ENCODE measurements at places on chromosomes 1 and 21.

GRCh38 chr21:42746593-42747275 lies 93.3 kb downstream of the PDE9A start:
- peak; percentile 54 for DNase-seq

DNA sequence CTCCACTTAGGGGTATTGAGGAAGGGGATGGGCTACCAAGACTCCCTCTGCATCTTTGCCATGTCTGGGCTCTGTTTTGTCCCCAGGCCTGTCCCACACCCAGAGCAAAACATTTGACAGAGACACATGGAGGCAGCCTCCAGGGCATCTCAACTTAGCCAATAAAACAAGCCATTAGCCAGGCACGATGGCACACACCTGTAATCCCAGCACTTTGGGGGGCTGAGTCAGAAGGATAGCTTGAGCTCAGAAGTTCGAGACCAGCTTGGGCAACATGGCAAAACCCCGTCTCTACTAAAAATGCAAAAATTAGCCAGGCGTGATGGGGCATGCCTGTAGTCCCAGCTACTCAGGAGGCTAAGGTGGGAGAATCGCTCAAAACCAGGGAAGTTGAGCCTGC lies 120.3 kb upstream of the IPO9 start:
- no peak for DNase-seq

- no peak for DNase-seq
These were observed 3.8 kb downstream of the C1orf35 start for GRCh38 chr1:228099331-228099732.

DNA sequence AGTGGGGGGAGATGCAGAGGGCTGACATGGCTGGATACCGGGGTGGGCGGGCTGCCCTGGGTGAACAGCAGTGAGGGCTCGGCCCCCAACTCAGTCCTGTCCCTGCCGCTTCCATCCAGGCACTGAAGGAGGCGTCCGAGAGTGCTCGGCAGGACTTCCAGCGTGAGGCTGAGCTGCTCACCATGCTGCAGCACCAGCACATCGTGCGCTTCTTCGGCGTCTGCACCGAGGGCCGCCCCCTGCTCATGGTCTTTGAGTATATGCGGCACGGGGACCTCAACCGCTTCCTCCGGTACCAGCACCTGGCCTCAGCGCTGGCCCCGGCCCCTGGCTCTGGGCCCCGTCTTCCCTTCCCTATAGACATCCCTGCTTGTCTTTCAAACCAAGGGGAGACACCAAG lies 15.6 kb downstream of the NTRK1 start:
- no peak for DNase-seq

GRCh38 chr1:923991-924655 lies 400 bp downstream of the SAMD11 start:
- no peak for DNase-seq

DNA sequence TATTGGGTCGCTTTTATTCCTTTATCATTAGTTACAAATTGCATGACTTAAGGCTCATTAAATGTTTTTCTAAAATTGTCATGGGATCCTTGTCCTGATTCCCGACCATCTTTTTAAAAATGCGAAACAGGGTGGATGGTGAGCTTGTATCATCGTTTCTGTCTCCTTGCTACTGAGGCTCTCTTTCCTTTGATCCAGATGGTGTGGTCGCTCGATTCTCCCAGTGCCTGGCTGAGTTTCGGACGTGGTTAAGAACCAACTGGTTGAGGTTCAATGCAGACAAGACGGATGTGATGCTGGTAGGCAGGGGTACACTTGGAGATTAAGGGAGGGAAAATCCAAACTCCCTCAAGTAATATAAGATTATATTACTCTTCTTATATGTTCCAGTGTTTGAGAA lies 1.2 kb downstream of the MIER1 start:
- no peak for DNase-seq

GRCh38 chr1:93042187-93043056 lies 36.7 kb upstream of the MTF2 start:
- no peak for DNase-seq

GRCh38 chr1:179761296-179761695 lies 18.2 kb downstream of the FAM163A start:
- no peak for DNase-seq

DNA sequence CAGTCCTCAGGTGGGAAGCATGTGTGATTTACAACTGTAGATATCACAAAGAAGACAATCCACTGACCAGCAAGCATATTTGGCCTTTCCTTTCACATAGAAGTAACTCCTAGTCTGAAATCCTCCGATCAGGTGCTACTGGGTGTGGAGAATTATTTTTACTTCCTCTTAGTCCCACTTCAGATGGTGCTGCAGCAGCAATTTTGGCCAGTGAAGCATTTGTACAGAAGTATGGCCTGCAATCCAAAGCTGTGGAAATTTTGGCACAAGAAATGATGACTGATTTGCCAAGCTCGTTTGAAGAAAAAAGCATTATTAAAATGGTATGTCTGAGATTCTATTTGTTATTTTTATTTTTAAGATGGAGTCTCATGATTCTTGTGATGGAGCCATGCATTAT lies 51.0 kb downstream of the SCP2 start:
- no peak for DNase-seq

DNA sequence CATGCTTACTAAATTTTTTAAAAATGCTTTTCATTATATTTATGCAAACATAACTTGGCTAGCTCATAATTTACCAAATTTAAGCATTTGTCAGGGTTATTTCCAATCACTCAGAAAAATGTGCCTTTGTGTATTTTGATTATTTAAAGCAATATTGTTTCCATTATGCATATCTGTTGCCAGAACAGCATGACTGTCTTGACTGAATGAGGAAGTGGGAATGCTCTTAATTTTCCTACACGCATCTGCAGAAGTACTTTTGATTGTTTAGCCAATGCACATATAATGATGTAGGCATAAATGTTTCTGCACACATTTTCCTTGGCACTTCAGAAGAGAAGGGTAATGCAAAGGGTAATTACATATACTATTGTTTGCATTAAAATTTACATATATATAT lies 92.5 kb upstream of the ADGRL2 start:
- DNase-seq = no peak

DNA sequence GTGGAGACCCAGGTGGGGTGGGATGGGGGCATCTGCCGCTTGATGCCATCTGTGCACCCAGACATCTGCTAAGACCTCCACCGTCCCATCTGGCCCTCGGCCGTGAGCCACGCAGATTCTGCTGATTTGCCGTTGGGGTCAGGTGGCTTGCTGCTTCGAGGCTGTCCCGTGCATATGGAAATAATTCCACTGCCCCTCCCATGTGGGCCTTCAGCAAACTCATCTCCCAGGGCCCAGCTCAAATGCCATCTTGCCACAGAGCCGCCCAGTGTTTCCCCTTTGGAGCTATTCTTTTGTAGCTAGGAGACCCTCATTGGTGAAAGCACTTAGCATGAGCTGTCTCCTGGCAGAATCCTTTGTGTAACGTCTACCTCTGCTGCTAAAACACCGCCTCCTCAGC lies 99.8 kb downstream of the KAZN start:
- no peak for DNase-seq

- DNase-seq = no peak
These were observed 5.4 kb downstream of the RUSC1 start for GRCh38 chr1:155326020-155326526.

DNA sequence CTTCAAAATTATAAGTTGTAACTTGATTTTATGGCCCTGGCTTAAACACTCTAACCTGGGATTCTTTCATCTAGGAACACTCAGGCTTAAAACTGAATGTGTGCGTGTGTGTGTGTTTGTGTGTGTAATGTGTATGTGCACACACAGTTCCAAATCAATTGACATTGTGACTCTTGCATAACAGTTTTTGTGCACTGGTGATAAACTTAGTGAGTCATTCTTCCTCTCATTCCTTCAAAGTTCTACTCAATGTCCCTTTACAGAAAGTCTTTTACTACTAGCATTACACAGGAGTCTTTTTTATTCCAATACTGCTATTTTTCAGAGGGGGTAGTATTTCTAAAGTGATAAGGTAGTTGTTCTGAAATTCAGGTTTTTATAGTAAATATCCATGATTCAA lies 943.6 kb downstream of the KCNT2 start:
- no peak for DNase-seq

DNA sequence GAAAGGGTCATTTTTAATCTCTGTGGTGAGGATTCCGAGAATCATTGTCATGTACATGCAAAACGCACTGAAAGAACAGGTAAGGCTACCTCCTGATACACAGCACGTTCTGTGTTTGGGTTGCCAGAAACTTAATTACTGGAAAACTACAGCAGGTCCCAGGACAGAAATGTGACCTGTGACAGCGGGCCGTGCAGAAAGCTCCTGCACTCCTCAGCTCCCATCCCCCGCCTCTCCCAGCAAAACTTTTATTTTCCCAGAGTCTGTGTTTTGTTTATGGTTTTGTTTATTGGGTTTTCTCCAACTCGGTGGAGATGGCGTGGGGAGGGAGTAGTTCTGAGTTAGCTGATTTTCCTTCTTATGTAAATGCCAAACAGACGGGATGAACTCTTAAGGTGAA lies 44.7 kb downstream of the SLC44A3 start:
- DNase-seq = no peak

- no peak for DNase-seq
These were observed 352.4 kb downstream of the PTBP2 start for GRCh38 chr1:97073936-97074335.

DNA sequence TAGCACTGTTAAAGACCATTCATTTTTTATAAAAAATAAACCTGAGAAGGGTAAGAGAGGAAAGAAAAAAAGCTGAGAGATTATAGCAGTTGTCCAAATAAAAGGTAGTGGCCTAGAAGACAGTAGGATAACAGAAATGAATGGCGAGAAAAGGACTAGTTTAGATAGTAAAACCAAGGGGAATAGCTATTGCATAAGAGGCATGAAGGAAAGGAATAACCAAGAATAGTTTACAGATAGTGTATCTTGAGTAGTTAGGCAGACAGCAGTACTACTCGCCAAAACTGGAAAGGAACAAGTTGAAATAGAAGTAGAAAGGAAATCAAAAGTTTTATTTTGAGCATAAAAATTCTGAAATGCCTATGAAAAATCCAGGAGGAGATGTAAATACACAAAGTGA lies 70.5 kb downstream of the EIF4G3 start:
- DNase-seq = no peak

DNA sequence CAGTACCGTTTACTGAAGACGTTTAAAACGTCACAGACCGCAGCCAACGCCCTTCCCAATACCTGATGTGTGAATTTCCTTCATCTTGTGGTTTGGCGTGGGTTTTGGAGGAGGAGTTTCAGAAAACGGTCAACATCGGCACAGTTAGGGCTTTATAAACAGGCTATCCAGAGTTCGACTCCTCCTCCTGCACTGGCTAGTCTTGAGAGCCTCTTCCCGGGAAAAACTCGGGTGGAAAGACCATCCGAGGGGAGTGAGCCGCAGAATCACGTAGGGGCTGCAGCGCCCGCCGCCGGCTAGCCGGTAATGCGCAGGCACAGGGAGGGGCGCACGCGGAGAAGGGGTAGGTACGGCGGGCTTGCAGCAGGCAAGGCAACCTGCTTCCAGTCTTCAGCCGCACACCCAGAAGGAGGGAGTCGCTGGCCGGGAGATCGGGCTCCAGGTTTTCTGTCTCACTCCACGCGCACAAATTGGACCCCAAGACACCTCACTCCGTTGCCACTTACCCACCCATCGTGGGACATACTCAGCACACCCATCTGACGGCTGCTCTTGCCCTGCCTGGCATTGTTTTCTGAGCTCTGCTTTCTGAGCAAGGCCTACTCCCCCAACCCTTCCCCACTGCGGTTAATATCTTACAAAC lies 25.4 kb downstream of the SLC19A2 start:
- no peak for DNase-seq

DNA sequence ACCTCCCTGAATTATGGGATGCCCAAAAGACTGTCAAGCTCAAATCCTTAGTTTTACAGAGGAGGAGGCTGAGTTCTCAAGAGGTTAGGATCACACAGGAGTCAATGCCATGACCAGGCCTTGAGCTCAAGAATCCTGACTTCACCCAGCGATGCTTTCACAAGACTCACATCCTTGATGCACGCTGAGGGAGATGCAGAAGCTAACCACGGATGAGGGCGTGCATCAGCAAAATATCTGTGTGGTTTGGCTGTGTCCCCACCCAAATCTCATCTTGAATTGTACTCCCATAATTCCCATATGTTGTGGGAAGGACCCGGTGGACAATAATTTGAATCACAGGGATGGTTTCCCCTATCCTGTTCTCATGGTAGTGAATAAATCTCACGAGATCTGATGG lies 133.2 kb downstream of the KCNJ6 start:
- DNase-seq = no peak

- DNase-seq = no peak
These were observed 2.7 kb upstream of the ACTRT2 start for GRCh38 chr1:3018576-3018975.

DNA sequence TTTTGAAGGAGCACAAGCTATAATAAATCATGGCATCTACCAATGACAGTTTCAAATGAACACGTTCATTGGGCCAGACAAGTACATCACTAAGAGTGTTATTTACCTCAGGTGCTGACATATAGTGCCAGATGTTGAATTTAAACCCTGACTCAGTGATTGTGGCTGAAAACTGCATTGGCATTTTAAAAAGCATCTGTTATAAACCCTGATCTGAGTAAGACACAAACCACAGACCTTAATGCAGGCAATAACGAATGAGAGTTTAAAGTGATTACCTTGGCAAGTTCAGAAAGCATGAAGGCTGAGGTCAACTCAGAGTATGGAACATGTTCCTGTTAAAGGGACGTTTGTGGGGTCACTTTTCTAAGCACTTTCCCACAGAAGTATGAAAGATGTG lies 865.1 kb upstream of the TMPRSS15 start:
- DNase-seq = no peak

DNA sequence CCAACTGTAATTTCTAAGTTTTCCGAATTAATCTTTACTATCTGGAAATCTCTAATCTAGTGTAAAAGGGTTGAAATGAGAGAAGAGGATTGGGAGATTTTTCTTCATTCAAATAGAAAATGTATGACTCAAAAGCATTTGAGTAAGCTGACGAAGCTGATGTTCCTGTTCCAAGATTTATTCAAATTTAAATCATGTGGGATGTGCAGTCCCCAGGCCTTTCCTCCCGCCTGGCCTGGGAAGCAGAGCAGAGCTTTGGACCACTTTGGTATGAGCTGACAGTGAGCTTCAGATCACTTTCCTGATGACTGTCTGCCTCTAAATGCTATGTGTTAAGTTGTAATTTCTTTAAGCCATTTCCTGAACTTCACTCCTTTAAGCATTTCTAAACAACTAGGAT lies 192.0 kb downstream of the DHRS3 start:
- no peak for DNase-seq

DNA sequence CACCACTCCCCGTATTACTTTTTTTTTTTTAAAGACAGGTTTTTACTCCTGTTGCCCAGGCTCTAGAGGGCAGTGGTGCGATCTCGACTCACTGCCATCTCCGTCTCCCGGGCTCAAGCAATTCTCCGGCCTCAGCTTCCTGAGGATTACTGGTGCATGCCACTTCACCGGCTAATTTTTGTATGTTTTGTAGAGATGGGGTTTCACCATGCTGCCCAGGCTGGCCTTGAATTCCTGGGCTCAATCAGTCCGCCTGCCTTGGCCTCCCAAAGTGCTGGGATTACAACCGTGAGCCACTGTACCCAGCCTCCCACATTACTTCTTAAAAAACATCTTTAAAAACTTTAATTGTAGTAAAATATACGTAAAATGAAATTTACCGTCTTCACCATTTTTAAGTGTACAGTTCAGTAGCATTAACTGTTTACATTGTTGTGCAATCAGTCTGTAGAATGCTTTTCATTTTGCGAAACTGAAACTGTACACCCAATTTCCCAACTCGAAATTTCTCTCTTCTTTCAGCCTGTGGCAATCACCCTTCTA lies 77.0 kb downstream of the ZMYM4 start:
- no peak for DNase-seq
